ENCODE measurements at places on chromosomes 11 and 22.
A peak's percentile ranks its signal among the peaks of the same experiment; 100 is the strongest.

- DNase-seq: peak; percentile 63
These were observed 227.0 kb upstream of the NCAM1 start for GRCh38 chr11:112734207-112734606.

DNA sequence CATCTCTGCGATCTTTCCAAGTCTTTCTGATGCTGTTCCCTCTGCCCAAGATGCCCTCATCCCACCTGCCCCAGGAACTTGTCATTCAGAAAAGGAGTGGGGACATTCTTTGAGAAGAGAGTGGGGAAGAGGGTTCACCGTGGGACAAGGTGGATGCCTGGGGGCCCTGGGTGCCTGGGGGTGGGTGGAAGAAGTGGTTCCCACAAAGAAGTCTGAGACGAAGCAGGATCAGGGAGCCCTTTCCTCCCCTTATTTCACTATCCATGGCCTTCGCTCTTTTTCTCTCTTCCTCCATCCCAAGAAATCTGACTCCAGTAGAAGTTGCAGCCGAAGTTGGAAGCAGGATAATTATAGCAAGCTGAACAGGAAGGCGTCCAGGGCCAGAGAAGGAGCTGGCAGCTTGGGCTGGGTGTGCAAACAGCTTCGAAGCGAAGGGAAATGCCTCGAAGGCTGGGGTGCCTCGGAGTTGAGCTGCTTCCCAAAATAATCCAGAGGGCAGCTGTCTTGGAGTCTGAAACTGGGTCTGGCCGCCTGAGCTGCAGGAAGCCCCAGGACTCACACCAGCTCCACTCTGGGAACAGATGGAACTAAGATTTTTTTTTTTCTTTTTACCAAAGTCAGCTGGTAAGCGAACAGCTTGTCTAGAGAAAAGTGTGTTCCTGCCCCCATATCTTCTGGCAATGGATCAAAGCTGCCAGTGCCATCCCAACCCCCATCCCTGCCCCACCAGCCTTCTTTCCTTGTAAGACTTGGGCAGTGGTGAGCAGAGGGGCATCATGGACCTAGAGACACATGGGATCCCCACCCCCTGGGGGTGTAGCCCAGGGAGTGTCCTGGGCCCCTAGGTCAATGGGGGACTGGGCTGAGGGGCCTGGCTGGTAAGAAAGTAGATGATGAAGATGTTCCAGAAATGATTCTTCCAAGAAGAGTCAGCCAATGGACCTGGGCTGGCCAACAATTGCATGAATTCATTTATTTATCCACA, 31.5 kb downstream of the PARVG start:
- no peak for DNase-seq

- no peak for DNase-seq
These were observed 253.1 kb upstream of the B3GAT1 start for GRCh38 chr11:134665188-134665535.

DNA sequence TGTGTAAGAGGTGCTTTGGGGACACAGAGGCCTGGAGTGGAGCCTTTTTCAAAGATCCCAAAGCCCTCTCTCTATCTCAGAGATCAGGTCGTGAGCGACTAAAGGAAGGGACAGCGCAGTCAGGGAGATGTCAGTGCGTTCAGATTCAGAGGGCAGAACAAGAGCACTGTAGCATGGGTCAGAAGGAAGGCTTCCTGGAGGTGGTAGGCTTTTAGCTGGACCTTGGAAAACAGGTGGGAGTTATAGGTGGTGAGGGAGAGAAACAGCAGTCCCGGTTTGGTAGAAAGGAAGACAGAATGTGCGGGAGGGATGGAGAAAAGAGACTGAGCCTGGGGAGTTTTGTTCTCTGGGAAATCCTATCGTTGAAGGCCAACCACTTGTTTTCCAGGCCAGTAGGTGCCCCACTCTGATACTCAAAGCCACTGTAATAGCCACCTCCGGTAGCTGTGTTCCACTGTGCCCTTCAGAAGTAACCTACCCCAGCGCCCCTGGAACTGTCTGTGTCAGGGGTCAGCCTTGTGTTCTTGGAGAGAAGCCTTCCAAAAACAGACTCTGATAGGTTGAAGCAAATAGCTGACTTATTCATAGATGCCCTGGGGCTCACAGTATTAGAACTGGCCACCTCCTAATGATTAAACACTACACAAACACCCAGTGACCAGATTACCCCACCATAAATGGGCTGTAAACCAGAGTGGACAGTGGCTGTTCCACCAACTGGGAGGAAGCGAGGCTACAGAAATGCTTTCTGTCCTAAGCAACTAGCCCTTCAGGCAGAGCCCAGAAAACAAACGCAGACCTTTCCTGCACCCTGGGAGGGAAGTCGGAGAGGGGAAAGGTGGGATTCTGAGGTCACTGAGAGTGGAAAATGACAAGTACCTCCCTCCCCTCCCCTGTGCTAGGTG, 157.7 kb downstream of the DBX1 start:
- DNase-seq: no peak

DNA sequence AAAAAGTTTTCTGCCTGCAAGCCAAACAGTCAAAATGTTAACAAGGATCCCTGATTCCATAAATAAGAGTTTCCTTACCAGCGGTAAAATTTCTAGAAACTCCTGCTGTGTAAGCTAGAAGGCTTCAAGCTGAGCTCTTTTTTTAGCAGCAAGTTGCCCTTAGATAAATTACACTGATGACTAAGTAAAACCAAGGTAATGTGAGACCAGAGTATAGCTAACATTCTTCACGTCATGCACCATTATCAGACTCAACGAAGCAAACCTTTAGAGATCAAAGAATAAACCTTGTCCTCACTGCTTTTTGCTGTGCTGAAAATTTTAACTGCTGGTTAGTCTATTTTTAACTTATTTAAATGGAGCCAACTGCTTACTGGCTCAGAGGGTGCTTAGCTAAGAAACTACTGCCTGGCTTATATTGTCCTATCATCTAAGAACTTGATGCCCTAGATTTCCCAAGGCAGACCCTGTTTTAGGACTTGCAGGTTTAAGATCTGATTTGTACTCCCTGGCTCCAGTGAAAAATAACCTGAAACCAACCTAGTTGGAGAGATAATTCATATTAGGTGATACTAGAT, 900.7 kb downstream of the JRKL start:
- DNase-seq: no peak

DNA sequence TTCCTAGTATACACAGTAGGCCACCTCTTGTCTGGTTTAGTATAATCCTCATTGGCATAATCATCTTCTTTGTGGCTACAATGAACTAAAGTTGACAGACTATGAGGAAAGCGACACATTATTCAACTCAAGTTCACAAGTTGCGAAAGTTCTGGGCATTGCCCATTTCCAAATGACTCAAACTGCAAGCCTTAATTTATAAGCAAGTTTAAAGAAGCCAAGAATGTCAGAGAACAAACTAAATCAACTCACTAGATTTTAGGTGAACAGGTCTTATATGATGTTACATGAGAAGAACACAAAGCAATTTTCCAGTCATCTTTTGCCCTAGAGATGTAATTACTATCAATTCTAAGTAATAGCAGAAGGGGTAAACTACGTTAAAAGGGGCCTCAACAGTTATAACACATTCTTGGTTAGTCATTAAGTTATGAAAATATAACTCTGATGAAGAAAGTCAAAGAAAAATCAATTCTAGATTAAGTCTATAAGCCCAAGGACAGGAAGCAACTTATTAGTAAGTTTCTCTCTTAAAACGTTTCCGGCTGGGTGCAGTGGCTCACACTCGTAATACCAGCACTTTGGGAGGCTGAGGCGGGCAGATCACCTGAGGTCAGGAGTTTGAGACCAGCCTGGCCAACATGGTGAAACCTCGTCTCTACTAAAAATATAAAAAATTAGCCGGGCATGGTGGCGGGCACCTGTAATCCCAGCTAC, 21.5 kb downstream of the PICALM start:
- DNase-seq: no peak

- DNase-seq: peak; percentile 56
These were observed 224.6 kb upstream of the ISX start for GRCh38 chr22:34841331-34841771.

GRCh38 chr11:96388891-96389719, 607 bp downstream of the CCDC82 start:
- DNase-seq: no peak

DNA sequence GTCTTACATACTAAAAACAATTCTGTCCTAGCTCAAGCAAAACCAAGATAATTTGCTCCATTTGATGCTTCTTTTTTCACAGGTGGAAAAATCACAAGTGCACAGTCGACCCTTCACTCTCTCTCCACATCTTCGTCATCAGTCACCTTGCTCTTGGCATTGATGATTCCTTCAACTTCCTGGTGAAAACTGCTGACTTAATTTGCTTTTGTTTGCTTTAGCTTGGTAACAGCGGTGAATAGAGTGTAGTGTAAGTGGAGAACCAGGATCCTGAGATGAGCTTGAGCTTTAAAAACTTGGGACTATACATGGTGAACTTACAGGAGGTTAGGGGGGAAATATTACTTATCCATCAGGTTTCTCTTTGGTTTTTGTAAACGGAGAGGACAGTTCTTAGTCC, 331.1 kb upstream of the ARHGAP42 start:
- no peak for DNase-seq

- no peak for DNase-seq
These were observed 227.5 kb downstream of the NTM start for GRCh38 chr11:131597890-131598289.

DNA sequence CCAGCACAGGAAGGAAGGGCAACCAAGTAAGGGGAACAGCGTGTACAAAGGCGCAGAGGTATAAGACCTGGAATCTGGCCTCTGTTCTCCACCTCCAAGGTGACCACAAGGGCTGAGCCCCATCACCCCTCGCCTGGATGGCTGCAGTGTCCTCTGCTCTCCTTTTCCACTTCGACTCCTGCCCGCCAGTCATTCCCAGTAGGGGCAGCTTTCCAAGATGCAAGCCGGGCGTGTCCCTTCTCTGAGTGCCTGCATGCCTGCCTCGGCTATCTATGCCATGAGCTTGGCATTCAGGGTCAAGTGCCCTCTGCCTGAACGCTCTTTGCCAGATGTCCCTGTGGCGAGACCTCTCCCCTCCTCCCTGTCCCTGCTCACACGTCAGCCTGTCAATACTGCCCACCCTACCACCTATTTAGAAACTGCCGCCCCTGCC, 17.0 kb downstream of the FADS3 start:
- DNase-seq: no peak

DNA sequence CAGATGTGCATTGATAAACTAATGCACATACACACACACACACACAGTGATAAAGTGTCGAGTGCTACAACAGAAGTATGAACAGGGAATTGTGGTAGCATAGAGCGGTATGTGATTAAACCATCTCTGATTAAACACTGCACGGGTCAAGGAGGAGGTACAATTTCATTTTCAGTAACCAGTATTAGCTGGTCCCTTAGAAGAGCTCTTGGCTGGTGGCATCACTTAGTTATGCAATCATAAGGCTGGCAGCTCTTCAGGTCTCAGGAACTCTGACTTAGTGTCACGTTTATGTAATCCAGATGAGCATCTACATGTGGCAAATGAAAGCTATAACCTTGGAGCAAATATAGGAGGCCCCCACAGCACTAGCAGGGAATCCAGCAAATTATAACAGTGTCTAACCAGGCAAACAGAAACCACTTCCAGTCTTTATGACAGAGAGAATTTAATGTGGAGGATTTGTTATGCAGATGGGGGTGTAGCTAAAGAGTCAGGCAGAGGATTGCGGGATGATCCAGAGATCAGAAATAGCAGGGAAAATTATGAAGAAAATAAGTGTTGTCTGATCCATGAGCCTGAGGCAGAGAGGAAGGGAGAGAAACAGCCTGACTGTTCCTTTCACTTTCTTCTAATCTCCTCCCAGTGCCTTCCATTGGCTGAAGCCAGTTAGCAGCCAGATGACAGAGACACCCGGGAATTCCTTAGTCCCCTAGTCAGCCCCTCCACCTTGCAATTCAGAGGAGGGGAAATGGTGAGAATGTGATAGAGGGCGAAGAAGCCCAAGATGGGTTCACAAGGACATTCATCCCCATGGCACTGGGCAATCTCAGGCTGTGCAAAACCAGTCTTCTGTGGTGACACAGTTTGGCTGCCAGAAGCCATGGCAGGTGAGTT, 533.1 kb upstream of the TENM4 start:
- peak; percentile 60 for DNase-seq

DNA sequence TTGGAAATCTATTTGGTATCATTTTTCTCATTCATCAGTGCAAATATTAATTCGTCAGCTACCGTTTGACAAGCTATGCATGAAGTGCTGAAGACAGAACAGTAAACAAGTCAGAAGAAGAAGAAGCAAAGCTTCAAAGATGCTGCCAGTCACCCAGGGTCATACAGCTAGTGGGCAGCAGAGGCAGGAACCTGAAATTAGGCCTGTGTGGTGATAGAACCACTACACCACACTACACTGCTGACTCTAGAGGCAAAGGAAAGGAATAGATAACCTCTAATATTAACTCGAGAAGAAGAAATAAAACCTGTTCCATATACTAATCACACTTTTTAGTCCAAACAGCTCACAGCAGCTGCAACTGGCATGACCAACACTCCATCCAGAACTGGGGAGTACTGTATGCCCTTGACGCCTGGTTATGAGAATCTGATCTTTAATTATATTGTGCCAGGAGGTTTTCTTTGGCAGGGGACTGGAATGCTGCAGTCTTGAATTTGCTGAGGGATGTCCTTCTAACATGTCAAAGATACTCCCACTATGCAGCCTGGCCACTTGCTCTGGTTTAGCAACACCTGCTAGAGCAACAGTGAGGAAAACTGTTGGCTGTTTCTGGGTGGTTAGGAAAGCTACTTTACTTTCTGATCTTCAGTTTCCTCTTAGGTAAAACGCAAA, 73.0 kb downstream of the PAK1 start:
- DNase-seq: no peak

DNA sequence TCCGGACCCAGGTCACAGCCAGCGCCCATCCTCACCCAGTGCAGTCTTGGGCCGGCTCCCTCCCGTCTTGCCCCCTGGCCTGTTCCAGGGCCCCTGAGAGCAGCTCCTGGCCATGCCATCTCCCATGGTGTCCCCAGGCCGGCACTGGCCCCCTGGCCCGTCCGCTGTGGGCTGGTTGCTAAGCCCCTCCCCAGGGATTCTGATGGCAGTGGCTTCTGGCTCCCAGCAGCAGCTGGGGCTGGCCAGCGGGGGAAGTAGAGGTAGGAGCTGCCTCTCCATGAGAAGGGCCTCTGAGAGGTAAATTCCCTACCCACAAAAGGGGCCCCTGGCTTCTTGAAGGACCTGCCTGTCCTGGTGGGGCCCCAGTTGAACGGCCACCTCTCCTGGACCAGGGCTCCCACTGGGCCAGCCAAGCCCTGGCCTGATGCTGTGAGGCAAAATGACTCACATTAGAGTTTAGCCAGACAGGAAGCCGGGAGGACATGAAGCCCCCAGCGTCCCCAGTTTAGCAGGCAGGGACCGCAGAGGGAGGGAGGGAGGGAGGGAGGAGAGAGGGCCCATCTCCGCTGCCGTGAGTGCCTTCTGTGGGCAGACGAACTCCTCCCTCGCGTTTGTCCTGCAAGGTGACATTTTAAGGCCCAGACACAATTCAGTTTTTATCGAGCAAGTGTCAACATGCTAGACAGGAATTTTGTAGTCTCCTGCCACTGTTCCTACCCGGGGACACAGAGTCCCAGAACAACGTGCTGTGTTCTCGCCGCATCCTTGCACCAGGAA, 32.9 kb upstream of the GAL start:
- DNase-seq: no peak

- DNase-seq: peak; percentile 38
These were observed 23.1 kb downstream of the MRGPRG start for GRCh38 chr11:3195251-3196160.

Data from H9 (cell line).